ENCODE measurements at places on chromosomes 1 and 21. TPM values are rescaled to one million over a fixed set of nuclear protein-coding genes. Genes with fewer than 3 reads are reported as not detected.

The CHODL gene
- total RNA-seq, result 0.57 TPM

The RCSD1 gene
- total RNA-seq, result 32.7 TPM

The PSMB2 gene
- 35.6 TPM for total RNA-seq

The BRINP2 gene
- total RNA-seq, result 0.11 TPM

DNA sequence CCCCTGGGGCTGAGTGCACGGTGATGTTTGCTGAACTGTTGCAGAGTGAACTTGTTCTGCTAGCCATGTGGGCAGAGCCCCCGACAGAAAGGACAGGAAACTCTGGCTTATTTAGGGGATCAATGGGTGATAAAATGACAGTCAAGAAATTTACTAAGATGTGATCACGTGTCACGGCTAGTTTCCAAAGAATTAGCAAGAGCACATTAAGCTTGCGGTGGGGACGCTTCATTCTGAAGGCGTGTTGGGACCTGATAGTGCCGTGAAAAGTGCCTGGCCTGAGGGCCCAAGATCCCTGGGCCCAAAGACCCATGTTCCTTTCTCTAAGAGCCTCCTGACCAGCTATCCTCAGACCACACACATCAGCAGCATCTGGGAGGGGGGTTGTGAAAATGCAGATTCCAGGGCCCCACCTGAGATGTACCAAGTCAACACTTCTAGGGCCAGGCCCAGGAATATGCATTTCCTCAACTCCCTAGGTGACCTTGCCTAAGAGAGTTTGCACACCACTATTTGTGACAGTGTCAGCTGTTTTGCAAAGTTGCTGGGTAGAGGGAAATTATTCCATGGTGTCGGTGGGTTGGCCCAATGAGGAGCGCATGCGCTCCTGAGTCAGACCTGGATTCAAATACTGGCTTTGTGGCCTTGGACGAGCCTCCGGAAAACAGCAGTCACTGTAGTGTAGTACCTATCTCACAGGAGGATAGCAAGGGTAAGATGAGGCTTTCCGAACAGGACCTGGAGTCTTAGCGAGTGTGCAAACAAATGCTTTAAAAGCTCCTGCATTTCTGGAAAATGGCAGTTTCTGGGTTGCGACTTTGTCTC lies 77.5 kb downstream of the SPSB1 start:
- no peak for DNase-seq

- DNase-seq, result no peak
Observed at GRCh38 chr21:39386194-39386593, 37.3 kb upstream of the HMGN1 start.

DNA sequence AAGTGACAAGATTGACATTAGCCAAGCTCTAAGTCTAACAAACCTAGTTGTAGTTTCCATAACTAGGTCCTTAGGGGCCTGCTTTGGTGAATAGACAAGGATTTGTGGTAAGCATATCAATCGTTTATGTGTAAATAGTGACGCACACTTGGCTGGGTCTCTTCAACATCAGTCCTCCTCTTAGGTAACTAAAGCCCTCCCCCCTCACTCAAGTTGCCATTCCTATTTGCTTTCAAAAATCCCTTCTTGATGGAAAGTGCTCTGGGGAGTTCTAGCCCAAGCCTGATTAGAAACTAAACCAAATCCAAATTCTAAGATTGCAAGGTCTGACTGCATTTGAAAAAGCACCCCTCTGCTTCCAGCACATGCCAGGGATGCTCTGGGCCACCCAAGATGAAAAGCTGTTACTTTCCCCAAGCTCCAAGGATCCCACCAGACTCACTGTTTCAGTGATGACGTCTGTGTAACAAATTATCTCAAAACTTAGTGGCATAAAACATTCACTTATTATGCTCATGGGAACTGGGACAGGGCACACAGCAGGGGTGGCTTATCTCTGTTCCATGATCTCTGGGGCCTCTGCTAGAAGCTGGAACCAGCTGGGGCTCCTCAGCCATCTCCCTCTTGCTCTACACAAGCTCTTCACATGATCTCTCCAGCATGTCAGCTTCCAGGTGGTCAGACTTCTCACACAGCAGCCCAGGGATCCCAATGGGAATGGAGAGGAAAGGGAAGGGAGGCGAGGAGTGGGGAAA lies 74.1 kb downstream of the RRAGC start:
- no peak for DNase-seq

DNA sequence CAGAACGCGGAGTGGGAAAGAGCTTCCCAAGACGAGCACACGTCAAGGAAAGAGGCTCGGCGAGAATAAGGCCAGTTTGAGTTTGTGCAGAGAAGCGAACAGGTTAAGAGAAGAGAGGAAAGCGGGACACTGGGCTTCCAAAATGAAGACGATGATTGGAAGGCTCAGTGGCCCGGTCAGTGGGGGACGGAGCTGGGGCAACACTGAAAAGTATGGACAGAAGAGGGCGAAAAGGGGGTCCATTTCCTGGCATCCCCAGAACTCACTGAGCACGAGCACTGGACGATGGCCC lies 258 bp downstream of the CCT3 start:
- DNase-seq, result no peak

- DNase-seq, result no peak
Observed at GRCh38 chr1:18241891-18242290, 134.3 kb downstream of the IGSF21 start.

DNA sequence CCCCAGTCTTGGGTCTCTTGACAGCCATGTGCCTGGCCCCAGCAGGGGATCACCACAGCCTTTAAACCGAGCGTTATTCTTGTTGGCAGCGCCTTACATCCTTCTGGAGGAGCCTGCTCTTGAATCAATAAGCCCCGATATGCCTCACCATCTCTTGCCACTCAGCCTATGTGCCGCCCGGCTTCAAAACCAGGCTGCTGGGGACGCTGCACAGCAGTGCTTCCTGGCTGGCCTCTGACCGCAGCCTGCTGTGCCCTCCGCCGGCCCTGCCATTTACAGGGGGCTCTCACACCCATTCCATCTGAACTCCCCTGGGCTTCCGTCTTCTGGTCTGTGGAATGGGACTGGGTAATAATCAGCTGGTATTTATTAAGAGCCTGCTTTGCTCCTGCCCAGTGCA lies 3.0 kb upstream of the PEX10 start:
- DNase-seq, result no peak

DNA sequence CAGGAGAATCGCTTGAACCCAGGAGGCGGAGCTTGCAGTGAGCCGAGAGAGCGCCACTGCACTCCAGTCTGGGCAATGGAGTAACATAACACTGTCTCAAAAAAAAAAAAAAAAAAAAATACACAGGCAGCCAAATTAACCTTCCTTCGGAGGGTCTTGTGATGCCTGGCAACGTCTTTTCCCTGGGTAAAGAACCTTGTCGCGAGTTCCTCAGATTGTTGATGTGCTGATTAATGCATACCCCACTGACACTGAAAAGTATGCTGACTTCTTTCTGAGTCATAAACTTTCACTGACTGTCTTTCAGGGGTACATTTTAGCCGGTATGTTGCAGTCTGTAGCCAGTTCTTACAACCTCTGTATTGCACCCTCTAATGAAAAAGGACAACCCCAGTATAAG lies 95.1 kb upstream of the SOD1 start:
- no peak for DNase-seq

DNA sequence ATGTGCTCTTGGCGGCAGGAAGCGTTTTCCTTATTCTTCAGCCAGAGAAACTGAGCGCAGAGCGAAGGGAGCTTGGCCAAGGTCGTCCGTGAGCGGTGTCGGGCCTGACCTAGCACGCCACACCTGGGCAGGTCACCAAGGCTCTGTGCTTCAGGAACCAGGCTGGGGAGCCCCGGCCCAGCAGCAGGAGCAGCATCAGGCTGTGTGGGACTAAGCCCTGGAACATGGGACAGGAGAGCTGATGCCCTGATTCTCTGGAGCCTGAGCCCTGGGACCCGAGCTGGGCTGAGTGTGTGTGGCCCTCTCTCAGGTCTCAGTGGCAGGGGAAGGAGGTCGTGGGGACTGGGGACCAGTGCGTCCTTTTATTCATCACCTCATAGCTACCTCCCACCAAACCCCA lies 65.2 kb upstream of the ABCG1 start:
- peak; percentile 58 for DNase-seq

DNA sequence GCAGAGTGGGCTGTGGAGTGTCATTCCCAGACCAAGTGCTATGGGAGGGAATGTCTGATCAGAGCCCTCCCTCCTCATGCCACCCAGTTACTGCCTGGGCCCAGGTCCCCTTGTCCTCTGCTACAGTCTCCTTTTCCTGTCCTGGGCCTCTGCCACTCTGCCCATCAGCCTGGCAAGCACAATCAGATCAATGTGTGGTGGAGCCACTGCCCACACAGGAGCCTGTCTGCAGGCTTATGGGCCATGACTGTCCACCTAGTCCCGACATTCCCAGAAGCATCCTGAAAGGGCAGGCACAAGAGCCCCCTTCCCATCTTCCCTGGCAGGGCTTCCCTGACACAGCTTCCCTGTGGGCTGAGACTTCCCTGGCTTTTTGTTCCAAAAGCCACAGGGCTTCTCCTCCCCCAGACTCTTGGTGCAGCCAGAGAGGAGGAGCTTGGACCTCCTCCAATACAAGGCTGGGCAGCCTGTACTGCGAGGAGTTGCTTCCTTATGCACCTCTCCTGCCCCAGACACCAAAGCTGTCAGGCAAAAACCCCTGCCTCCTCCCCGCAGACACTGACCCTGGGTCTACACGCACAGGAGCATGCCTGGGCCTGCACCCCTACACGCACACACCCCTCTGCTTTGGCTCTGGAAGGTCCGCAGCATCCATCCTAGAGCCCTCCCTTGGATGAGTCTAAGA lies 29.2 kb upstream of the CNTN2 start:
- DNase-seq, result no peak

DNA sequence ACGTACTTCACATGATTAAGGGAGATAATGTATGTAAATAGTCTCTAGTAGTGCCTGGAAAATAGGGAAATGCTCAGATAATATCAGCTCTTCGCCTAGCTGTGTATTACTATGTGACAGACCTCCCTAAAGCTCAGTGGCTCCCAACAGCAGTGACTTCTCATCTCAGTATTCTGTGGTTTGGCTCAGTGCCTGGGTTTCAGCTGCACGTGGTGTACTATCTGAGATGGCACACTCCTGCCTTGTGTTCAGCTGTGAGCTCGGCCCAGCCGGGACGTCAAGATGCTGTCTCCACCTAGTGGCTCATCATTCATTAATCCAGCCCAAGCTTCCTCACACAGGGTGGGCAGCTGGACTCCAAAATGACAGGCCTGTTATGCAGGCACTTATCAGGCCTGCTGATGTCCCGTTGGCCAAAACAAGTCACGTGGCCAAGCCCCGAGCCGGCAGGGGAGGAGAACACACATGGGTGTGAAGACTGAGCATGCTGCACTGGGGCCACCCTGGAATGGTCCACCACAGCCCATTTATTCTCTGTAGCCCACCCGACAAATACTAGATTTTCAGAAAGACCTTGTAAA lies 17.8 kb downstream of the SLFNL1 start:
- peak; percentile 93 for DNase-seq

- no peak for DNase-seq
Observed at GRCh38 chr1:58434181-58434580, 112.3 kb downstream of the OMA1 start.

DNA sequence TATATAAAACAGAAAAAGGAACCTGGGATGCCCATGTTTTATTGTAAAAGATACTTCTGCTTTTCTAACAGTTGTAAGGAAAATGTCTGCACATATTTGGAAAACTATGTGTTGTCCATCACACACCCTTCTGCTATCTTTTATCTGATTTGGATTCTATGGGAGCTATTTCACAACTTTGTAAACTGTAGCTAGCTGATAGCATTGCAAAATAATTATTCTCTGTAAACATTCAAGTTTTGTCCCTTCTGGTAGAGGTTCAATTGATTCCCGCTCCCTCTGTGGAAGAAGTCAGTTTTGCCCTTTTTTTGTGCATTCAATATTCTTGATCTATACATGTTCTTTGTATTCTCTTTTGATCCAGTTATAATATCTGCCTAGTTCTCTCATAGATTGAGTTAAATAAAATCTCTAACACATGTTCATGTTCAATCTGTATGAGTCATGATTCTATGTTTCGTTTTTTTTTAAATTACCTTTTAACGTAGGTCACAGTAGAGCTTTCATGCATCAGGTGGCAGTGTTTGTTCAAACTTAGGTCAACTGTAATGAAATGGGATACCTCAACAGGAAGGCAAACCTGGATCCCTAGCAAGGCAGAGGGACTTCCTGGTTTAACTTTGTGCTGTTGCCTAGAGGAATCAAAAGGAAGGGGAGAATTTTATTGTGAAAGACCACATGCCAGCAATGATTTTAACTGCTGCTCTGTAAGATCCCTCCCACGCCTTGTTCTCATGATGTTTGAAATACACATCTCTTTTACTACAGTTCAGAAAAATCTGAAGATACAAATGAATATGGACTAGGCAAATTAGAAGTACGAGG lies 26.0 kb upstream of the BCL9 start:
- DNase-seq, result no peak

- no peak for DNase-seq
Observed at GRCh38 chr1:118945489-118945888, 42.7 kb downstream of the TBX15 start.

- no peak for DNase-seq
Observed at GRCh38 chr1:107963008-107963407, 2.0 kb downstream of the VAV3 start.

Measured in cardiac septum (tissue), 1 donor.